Bronchial smooth muscle cell (primary cell): ENCODE measurements at places on chromosomes 5 and 9. TPM values are rescaled to one million over a fixed set of nuclear protein-coding genes. Genes with fewer than 3 reads are reported as not detected.

Gene CXXC5
- total RNA-seq = 63.5 and 75.4 TPM in 2 replicates

Gene PDE6A
- total RNA-seq = not detected in 2 replicates

Gene IRF1
- total RNA-seq = 11.3 and 21.2 TPM in 2 replicates

Gene PANK3
- total RNA-seq = 12.0 and 18.4 TPM in 2 replicates

Gene NFIB
- total RNA-seq = 7.6 and 10.7 TPM in 2 replicates

Gene LMX1B
- total RNA-seq = not detected in 2 replicates

Gene SPINK1
- total RNA-seq = not detected in 2 replicates

Gene TPM2
- 925 and 1,339 TPM in 2 replicates for total RNA-seq

Gene RBM27
- total RNA-seq = 16.5 and 22.8 TPM in 2 replicates

Gene OXCT1
- 29.4 and 49.5 TPM in 2 replicates for total RNA-seq

Gene GKAP1
- 0.43 and 0.47 TPM in 2 replicates for total RNA-seq

Gene CCIN
- 0.79 and 2.8 TPM in 2 replicates for total RNA-seq

Gene MZB1
- total RNA-seq = not detected in 2 replicates
